ENCODE measurements at places on chromosomes 1 and 21. TPM values are rescaled to one million over a fixed set of nuclear protein-coding genes. Genes with fewer than 3 reads are reported as not detected.

- peaks cover 5% of the 10 kb centered on the region for H3K36me3 ChIP-seq
- DNase-seq = no peak
- H3K4me1 ChIP-seq = no peaks in the 10 kb centered on the region
- H3K27me3 ChIP-seq = no peaks in the 10 kb centered on the region
Measured at GRCh38 chr1:237478842-237479241, 411.9 kb downstream of the ZP4 start.

DNA sequence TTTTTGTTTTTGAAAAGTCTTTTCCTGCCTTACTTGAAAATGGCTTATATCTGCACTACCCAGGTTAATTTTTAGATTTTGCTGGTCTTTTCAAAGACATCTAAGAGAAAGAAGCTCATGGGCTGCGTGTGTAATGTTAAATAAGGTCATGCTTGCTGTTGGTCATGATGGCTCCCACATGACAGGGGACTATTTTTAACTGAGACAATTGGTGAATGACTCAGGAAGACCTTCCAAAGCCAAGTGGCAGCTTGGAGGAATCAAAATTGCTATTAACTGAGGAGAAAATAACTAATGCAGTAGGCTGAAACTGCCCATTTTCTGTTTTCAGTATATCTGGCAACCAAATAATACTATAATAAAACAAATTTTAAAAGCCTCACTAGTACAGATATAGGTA lies 117.1 kb upstream of the SPAG17 start:
- no peak overlapping the region for H3K27ac ChIP-seq
- no peaks in the 10 kb centered on the region for H3K27me3 ChIP-seq
- DNase-seq = no peak
- H3K4me1 ChIP-seq = no peaks in the 10 kb centered on the region
- no peak overlapping the region for H3K4me3 ChIP-seq

- no peak for DNase-seq
- no peaks in the 10 kb centered on the region for H3K36me3 ChIP-seq
- peak overlapping the region; percentile 96 for H3K27ac ChIP-seq
- peaks cover 33% of the 10 kb centered on the region for H3K4me1 ChIP-seq
Measured at GRCh38 chr1:45304311-45305081, 22.2 kb upstream of the HPDL start.

DNA sequence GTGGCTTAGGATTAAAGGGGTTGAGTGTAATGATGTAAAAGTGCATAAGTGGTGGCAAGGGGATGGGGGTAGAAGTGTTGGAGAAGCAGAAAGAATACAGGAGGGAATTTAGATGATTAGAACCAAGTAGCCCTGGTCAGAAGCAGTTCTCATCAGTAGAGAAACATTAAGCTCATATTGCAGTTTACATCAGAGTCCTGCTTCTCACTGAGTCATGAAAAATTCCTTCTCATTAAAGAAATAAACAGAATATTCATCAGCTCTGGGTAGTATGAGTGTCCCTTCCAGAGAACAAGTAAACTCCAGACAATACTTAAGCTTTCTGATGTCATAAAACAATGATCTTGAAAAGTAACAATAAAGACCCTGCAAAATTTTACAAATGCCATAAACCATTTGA lies 36.5 kb downstream of the LRRIQ3 start:
- no peak for DNase-seq
- H3K4me1 ChIP-seq = no peaks in the 10 kb centered on the region
- H3K36me3 ChIP-seq = no peaks in the 10 kb centered on the region
- H3K4me3 ChIP-seq = no peak overlapping the region
- H3K27me3 ChIP-seq = no peaks in the 10 kb centered on the region

DNA sequence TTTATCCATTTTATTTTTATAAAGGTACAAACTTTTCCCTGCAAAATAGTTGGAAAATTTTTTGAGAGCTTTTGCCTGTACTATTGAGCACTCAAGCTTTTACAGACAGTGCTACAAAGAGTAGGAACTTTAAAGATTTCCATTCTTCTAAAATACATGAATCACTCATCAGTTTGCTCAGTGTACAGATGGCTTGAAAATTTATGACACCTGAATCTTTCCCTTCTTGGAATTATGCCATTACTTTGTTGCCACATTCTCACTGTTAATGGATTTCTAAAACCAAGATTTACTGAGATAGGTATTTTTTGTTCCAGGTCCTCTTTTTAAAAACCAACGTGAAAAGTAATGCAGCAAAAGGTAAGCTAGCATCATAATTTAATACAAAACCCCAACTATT lies 76.0 kb downstream of the GPATCH2 start:
- no peaks in the 10 kb centered on the region for H3K4me1 ChIP-seq
- H3K27ac ChIP-seq = no peak overlapping the region
- no peak for DNase-seq
- no peak overlapping the region for H3K4me3 ChIP-seq
- no peaks in the 10 kb centered on the region for H3K27me3 ChIP-seq

S100A14 gene
- total RNA-seq = not detected

RORC gene
- not detected for total RNA-seq

TRIM63 gene
- not detected for total RNA-seq

CD5L gene
- not detected for total RNA-seq

CD84 gene
- not detected for total RNA-seq

Measured in HFFc6 (cell line).